Mesenteric fat pad (tissue), 1 donor: ENCODE measurements at places on chromosomes 3 and 15. TPM values are rescaled to one million over a fixed set of nuclear protein-coding genes. Genes with fewer than 3 reads are reported as not detected.

GATM gene
- 10.6 TPM for total RNA-seq

EIF4E3 gene
- total RNA-seq: 34.9 TPM

ARPIN gene
- 17.7 TPM for total RNA-seq

GOLGA6A gene
- not detected for total RNA-seq

SNX33 gene
- total RNA-seq: 25.1 TPM

SLC9C1 gene
- not detected for total RNA-seq

MFSD1 gene
- 114 TPM for total RNA-seq

PRTG gene
- 1.00 TPM for total RNA-seq

DNA sequence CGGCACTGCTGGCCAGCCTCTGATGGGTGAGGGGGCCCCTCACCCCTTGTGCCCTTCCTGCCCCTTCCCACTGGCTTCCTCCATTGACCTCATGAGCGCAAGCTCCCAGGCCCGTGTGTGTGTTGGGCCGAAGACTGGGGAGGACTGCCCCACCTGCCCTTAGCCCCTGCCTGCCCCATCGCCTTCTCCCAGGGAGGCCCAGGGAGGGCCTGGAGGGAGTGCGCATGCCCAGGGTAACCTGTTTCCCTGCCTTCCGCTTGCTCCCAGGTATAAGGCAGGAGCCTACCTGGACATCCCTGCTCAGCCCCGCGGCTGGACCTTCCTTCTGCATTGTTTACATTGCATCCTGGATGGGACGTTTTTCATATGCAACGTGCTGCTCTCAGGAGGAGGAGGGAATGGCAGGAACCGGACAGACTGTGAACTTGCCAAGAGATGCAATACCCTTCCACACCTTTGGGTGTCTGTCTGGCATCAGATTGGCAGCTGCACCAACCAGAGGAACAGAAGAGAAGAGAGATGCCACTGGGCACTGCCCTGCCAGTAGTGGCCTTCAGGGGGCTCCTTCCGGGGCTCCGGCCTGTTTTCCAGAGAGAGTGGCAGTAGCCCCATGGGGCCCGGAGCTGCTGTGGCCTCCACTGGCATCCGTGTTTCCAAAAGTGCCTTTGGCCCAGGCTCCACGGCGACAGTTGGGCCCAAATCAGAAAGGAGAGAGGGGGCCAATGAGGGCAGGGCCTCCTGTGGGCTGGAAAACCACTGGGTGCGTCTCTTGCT is 8.8 kb downstream of the DLL4 start:
- no peak for DNase-seq

GRCh38 chr3:161284989-161285388 is 63.9 kb downstream of the NMD3 start:
- no peak for DNase-seq

GRCh38 chr15:36545467-36545992 is 33.9 kb upstream of the CDIN1 start:
- DNase-seq: no peak

DNA sequence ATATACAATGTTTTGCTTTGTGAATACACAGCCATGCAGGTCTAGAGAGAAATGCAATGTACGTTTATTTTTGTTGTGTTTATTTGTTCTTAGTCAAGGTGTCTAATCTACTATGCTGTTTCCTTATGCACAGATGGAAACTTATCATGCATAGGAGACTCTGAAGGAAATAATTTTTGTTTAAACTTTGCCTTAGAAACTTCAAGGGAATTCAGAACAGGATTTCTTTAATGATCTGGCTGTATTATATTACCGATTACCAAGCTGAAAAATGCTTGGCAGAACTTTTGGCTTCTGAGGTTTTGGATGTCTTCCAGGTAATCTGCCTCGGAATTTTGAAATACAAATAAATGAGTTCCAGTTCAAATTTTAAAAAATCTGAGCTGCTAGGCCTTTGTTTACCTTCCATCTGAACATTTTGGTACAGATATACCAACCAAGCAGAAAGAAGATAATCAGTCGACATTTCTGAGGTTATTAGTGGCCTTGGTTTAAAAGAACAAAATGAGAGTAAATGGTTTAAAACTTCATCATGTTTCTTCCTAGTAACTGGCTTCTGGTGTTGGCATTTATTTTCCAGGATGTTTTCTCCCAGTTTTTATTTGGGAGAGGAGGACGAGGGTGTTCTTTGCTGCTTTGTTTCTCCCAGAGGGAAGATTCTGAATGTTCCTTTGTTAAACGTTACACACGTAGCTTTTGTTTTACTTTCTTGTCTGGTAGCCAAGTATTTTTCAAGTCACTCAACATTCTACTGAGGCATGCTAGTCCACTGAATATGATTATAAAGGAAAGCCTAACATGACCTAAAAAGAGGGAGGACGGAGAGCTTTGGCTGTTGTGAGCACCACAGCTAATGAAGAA is 421.8 kb upstream of the TBL1XR1 start:
- DNase-seq: no peak

- no peak for DNase-seq
These were observed 75.4 kb downstream of the KLF13 start for GRCh38 chr15:31402003-31402402.

- DNase-seq: no peak
These were observed 86.1 kb upstream of the SERPINI2 start for GRCh38 chr3:167559924-167560323.

DNA sequence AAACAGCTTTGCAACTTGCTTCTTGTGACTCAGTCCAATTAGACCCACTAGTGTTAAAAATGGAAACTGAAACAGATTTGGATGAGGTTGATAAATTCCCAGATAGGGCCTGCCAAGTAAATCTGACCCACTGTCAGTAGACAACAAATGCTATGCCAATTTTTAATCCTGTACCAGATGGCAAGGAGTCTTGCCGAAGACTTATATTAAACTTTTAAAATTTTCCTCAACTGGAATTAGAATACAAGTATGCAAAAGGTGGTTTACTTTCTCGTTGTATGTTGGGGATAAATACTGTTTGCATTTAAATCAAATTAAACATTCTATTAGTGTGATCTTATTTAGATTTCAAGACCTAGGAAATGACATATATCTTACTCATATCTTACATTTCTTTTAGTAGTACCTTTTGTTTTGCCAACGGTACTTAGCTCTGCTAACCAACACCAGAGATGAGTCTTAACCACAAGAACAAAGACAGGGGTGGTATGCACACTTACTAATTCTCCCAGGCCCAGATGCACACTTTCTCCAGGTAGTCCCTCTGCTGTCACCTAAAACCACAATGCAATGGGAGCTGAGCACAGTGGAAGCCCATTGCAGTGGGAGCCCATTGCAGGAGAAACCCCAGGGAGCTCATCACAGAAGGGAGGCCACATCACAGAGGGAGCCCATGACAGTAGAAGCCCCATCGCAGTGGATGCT is 77.8 kb downstream of the WWTR1 start:
- DNase-seq: no peak

GRCh38 chr15:94040541-94041248 is 190.7 kb upstream of the MCTP2 start:
- DNase-seq: no peak
